ENCODE measurements at places on chromosomes 4 and X.
A peak's percentile ranks its signal among the peaks of the same experiment; 100 is the strongest.

GRCh38 chrX:51461053-51462044 is 35.0 kb downstream of the NUDT11 start:
- no peak for DNase-seq

DNA sequence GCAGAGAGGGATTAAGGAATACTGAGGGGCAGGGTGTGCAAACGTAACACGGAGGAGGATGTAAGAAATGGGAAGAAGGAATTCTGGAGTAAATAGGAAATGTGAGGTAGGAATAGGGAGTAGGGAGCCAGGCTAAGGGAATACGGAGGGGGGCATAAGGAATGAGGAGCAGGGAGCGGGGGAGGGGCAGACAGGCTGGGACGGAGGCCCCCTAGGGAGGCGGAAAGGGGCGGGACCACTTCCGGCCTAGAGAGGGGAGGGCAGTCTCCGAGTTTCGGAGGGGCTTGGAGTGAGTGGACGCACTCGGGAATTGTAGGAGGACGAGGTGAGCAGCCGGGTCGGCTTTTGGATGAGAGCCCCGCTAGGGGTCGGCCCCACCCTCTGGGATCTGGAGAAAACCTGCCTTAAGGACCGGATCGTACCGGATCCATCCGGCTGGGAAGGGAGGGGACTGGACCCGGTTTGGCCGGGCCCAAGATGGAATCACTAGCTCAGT is 612 bp downstream of the MAGED2 start:
- peak; percentile 55 for DNase-seq

GRCh38 chr4:142322996-142323395 is 523.1 kb downstream of the INPP4B start:
- no peak for DNase-seq

GRCh38 chr4:10809905-10810304 is 125.3 kb upstream of the CLNK start:
- DNase-seq: no peak

GRCh38 chrX:6257025-6257424 is 28.4 kb upstream of the NLGN4X start:
- DNase-seq: no peak

GRCh38 chrX:86696951-86697350 is 548.7 kb downstream of the DACH2 start:
- DNase-seq: no peak

- DNase-seq: no peak
Observed at GRCh38 chr4:52825460-52826090, 36.5 kb upstream of the RASL11B start.

- no peak for DNase-seq
Observed at GRCh38 chrX:619812-620531, 10.6 kb upstream of the SHOX start.

- DNase-seq: no peak
Observed at GRCh38 chr4:3183008-3183407, 66.0 kb upstream of the MSANTD1 start.

- DNase-seq: no peak
Observed at GRCh38 chr4:186823989-186824388, 100.3 kb upstream of the FAT1 start.

DNA sequence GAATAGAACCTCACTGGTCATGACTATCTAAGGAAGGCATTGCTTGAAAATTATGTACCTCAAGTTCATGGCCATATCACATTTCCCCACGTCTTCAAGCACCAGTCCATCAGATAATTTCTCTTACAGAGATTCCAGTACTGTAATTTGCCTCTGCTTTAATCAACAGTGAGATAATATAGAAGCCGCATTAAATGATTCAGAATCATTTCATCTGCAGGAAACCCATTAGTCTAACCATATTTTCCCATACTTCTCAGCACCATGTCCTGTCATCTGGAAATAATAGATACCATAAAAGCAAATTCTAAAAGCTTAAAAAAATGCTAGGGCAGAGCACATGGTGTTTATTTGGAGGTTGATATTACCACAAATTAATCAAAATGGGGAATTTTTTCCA is 310.3 kb upstream of the SLIT2 start:
- DNase-seq: no peak

- DNase-seq: no peak
Observed at GRCh38 chr4:29560452-29560851, 1159.7 kb upstream of the PCDH7 start.

DNA sequence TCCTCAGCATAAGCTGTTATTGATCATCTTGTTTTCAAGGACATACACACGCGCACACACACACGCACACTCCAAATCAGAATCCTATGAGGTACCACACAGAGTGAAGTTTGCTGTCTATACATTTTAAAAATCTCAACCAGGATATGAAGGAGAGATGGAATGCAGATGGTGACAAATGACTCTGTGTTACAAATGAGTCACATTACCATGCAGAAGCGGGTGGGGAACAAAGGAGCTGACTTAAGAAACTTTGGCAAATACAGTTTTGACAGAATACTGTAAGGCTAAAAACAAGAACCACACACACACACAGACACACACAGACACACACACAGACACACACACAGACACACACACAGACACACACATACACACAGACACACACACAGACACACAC is 81.7 kb downstream of the RELL1 start:
- no peak for DNase-seq

DNA sequence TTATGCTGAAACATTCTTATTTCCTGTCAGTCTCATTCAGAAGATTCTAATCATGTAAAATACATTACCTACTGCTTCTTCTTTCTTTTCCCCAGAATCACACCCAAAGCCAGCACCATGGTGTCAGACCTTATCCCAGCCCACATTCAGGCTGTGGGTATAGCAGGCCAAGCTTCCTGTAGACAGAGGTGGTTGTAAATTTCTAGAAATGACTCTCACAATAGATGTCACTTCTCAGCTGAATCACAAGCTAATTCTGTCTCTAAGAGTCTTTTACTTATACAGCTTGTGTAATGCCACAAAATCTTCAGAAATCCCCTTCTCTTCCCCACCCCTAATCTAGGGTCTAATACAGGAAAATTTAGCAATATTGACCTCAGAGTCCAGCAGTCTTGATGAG is 239.6 kb downstream of the PARM1 start:
- DNase-seq: no peak

DNA sequence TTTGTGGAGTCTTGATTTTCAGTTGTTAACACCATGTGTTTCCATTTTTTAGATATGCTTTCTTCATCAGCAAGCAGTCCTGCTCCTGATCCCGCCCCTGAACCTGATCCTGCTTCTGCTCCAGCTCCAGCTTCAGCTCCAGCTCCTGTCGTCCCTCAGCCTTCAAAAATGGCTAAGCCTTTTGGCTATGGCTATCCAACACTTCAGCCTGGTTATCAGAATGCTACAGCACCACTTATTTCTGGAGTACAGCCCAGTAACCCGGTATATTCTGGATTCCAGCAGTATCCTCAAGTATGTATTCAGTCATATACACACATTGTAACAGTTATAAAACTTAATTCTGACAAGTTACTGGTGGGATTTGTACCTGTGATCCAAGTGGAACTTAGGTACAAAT is 60.9 kb downstream of the SEC24B start:
- DNase-seq: no peak

GRCh38 chr4:17920681-17921080 is 100.9 kb downstream of the LCORL start:
- DNase-seq: no peak

DNA sequence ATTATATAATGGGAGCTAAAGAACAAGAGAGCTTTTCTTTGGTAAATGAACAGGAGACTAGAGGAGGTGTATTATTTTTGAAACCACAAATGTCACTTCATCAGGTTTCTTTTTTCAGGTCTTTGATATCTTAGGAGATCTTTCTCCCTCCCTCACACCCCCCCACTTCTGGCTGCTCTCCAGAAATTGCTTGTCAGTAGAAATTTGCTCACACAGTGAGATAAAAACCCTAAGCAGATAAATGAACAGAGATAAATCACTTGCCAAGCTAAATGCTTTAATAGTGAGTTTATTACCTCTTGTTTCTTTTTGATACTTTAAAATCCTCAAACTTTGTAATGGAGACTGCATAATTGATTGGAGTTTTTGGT is 421.2 kb upstream of the TENM3 start:
- DNase-seq: no peak

DNA sequence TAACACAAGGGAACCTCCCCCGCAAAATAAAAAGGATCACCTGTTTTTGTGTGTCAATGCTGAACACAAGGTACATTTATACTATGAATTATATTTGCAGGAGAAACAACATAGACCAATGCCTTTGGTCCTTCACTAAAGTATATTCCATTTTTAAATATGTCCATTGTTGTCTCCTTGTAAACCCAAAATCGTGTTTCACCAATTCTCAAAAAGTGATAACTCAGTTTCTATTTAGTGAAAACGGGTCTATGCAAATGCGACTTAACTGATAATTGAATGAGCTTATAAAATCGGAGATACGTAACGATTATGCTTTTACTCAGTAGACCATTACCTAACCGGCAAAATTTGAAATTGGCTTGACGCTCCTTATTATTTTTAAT is 2.1 kb downstream of the BRWD3 start:
- no peak for DNase-seq

- no peak for DNase-seq
Observed at GRCh38 chr4:114603497-114603896, 4.9 kb downstream of the UGT8 start.

DNA sequence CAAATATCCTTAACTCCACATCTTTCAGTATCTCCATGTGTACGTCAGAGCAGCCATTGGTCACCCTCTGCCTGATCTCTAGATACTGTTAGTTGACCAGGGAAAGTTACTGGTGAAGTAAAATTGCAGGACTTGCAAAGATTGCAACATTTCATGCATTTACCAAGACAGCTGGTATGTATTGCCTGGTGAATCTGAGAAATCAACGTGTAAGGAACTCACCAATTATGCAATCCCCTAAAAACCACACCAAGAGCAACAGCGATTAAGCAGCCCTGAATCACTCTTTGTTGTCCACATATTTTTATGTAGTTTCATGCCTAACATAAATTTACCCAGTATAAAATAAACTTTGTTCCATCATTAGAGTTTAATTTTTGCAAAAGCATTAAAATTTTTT is 271.2 kb downstream of the NLGN4X start:
- no peak for DNase-seq

GRCh38 chr4:177323416-177323815 is 13.7 kb downstream of the NEIL3 start:
- no peak for DNase-seq

- DNase-seq: no peak
Observed at GRCh38 chr4:111214371-111214770, 591.5 kb upstream of the PITX2 start.

DNA sequence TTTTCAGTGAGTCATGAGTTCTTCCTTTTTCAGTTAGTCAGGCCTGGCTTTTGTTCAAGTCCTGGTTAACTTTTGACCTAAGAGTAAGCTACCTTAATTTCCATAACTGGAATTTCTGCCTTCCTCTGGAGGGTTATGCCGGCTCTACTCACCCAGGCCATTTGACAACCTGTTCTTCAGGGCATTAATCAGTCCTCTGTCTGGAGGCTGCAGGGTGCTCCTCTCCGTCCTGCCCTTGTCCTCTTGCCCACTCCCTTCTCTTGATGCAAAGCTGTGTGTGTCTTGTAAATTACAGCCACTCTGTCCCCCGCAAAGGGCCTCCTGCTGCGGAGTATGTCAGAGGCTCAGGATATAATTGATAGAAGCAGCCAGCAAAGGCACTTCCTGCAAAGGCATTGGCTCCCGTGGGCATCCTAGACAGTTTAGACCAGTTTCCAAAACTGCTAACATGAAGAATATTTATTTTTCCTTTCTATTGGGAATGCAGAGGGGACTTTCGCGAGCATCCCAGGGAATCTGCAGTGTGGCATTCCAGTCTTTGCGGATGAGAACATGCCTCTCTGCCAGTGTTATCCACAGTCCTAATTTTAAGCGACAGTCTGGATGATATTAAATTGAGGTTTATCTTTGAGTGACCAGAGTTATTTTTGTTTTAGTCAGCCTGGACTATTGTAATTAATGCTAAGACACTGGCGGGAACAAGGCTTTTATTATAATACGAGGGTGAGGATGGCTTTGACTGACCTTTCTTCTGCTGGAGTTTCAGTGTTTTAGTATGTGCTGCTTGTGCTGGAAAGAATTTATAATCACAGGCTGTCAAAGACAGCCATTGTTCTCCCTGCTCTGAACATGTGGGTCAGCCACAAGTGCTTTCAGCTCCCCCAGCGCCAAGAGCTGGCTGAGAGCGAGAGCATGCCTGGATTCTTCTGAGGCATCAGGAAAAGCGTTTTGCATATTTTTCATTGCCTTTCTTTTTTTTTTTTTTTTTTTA is 74.2 kb downstream of the LIMCH1 start:
- DNase-seq: peak; percentile 77

DNA sequence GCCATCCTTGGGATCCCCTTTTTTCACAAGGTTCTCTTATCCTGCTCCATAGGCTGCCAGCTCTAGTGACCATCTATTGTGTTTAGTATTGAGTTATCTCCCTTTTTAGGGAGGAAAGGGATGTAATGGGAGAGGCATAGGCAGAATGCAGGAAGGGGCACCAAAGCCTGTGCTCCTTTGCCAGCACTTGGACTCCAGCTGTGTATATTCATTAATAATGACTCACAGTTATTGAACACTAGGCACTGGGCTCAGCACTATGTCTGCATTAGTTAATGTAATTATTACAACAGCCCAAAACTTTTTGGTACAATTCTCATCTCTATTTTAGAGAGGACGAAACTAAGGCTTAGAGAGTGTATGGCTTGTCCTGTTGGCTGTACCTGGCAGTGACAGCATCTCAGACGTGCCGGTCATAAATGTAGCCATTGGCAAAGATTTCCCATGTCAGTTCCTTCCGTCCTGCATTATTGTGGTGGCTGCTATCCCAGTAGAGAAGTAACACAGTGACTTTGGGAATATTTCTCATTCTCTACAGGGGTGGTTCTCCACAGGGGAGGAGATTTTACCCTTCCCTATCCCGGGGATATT is 90.3 kb downstream of the AFF1 start:
- DNase-seq: no peak

- DNase-seq: peak; percentile 18
Observed at GRCh38 chr4:87007528-87008446, 73.0 kb downstream of the AFF1 start.

GRCh38 chr4:41640906-41641305 is 102.9 kb downstream of the LIMCH1 start:
- no peak for DNase-seq

- DNase-seq: no peak
Observed at GRCh38 chr4:68951806-68952585, 392 bp upstream of the UGT2A3 start.

- DNase-seq: no peak
Observed at GRCh38 chrX:826448-826847, 195.9 kb downstream of the SHOX start.

DNA sequence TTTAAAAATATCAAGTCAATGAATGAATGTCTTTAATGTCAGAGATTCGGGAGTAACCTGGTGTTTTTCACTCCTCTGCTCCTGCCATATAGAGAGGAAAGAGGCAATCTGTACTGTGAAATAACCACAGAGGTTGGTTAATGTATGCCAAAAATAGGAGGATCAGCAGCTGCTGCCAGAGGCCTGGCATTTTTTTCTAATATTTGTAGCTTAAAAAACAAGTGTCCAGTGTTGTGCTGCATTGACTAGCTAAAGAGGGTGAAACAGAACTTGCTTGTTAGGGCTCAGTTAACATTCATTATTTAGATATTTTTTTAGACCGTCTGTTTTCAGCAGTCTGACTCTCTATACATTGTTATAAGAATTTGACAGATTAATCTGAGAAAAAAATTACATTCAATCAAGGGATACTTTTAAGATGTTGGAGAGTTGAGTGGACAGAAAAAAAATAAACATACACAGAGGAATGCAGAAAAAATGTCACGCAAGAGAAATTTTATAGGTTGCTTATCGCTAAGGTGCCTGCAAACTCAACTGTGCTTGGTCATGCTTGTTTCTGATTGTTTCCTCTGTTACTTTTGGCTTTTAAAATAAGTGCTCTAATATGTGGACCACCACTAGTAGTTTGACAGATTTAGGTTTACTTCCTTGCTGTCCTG is 392.3 kb upstream of the GALNT7 start:
- DNase-seq: no peak

All from occipital lobe (tissue), 3 donors.